ENCODE measurements at places on chromosomes 11 and 22. TPM values are rescaled to one million over a fixed set of nuclear protein-coding genes. Genes with fewer than 3 reads are reported as not detected.

Gene PKDREJ
- not detected for total RNA-seq

Gene GDPD4
- total RNA-seq: not detected

Gene TRPM5
- not detected for total RNA-seq

Gene LRRC75B
- 2.2 TPM for total RNA-seq

Gene CYTH4
- not detected for total RNA-seq

Gene TMEM258
- 217 TPM for total RNA-seq

Gene OR5A1
- total RNA-seq: not detected

Gene CBY1
- total RNA-seq: 61.8 TPM

Gene FREY1
- 4.2 TPM for total RNA-seq

Gene CHEK1
- 36.5 TPM for total RNA-seq

Gene EHF
- total RNA-seq: 85.7 TPM

Gene ZNF215
- 2.6 TPM for total RNA-seq

Gene CD3E
- total RNA-seq: not detected

Gene DEPDC7
- total RNA-seq: 1.2 TPM

Gene TENM4
- total RNA-seq: 0.25 TPM

Gene PHOX2A
- total RNA-seq: not detected

Gene KCNJ11
- 0.93 TPM for total RNA-seq

Gene MPZL3
- total RNA-seq: 13.4 TPM

Gene ZFTA
- 16.6 TPM for total RNA-seq

Gene AMPD3
- 17.4 TPM for total RNA-seq

Gene MIAT
- total RNA-seq: 0.45 TPM

Gene KCNQ1
- 0.55 TPM for total RNA-seq

Gene RHOD
- 156 TPM for total RNA-seq

Gene RAPSN
- total RNA-seq: 7.3 TPM

Gene BAD
- 94.3 TPM for total RNA-seq

Gene DENND5A
- total RNA-seq: 19.8 TPM

Gene MUC5AC
- total RNA-seq: 0.09 TPM

Gene PRAME
- total RNA-seq: not detected

Gene OR6A2
- 0.48 TPM for total RNA-seq

Gene TCF20
- 85.1 TPM for total RNA-seq

Gene ARVCF
- total RNA-seq: 15.6 TPM

Gene RAG1
- total RNA-seq: 0.63 TPM

Gene VWCE
- 1.4 TPM for total RNA-seq

Gene CALCA
- total RNA-seq: not detected

Gene DERL3
- total RNA-seq: 1.2 TPM

Gene GUCY1A2
- total RNA-seq: not detected

Gene FAM180B
- total RNA-seq: not detected

Gene SLC5A4
- total RNA-seq: not detected

Gene OR52I1
- 0.15 TPM for total RNA-seq

Gene GVQW3
- total RNA-seq: 12.5 TPM

Gene PARVA
- total RNA-seq: 31.5 TPM

Gene NPAS4
- not detected for total RNA-seq

Gene YAP1
- 111 TPM for total RNA-seq

Gene PGR
- not detected for total RNA-seq

Gene CCDC89
- total RNA-seq: 0.28 TPM

Gene TMEM80
- 36.6 TPM for total RNA-seq

Gene OTOG
- total RNA-seq: not detected

Gene CHADL
- total RNA-seq: 0.63 TPM

Gene HEPHL1
- not detected for total RNA-seq

Gene TRIM51
- total RNA-seq: not detected

Gene TUB
- not detected for total RNA-seq

Gene POU2AF2
- not detected for total RNA-seq

Gene GRAP2
- not detected for total RNA-seq

Gene OR8A1
- not detected for total RNA-seq
